Renal cortex interstitium (tissue), 15 donors: ENCODE measurements at places on chromosomes 7 and 10.

GRCh38 chr7:149690688-149691446 is 82.5 kb downstream of the ZNF467 start:
- no peak for DNase-seq

DNA sequence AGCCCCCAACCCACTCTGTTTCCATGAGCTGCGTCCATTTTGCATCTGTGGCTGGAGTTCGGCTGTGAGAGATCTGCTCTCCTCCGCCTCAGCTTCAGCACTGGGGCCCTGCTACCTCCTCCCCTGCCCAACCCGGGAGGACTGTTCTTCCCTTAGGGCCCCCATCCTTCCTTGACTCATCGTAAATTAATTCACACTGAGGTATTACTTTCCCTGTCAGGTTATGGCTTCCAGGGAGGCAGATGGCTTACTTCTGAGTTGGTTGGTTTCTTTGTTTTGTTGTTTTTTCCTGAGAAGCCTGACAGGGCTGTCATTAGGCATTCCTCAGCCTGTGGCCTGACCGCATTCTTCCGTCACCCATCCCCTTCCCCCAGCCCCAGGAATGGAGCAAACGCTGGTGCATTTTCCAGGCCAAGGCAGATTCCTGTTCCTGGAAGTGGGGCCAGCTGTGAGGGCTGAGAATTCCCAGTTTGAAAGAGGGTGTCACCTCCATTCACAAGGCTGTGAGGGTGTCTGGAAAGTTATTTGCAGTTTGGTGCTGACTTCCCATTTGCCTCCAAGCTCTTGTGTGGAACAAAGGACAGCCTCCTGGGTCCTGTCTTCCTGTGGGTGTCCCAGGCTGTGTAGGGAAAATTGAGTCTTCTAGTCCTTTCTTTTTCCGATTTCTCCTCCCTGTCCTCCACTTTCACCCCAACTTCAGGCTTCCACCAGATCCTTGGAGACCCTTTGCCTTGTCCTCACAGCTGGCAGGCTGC is 11.7 kb downstream of the CPA5 start:
- DNase-seq, result peak; percentile 93

DNA sequence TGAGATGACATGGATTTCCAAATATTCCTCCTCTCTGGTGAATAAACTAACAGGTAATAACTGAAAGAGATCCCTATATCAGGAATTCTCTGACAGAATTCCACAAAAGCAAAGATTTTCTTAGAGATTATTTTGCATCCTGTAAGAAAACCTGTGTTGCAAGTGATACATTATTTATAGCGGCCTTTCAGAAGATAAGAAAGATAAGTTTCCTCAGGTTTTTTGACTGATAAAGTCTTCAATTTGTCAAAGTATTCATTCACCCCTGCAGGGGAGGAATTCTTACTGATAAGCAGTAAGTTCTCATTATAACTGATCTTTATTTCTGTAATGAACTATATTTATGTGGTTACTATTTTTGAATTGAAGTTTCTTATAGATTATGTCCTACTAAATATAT is 554.0 kb downstream of the ARL4A start:
- DNase-seq, result no peak

GRCh38 chr10:69635428-69636272 is 5.6 kb downstream of the FAM241B start:
- DNase-seq, result no peak

- no peak for DNase-seq
Measured at GRCh38 chr10:96513305-96513697, 425 bp downstream of the TLL2 start.
